Cerebellar nuclear complex (tissue), 1 donor: ENCODE measurements at places on chromosomes 12 and 14.

DNA sequence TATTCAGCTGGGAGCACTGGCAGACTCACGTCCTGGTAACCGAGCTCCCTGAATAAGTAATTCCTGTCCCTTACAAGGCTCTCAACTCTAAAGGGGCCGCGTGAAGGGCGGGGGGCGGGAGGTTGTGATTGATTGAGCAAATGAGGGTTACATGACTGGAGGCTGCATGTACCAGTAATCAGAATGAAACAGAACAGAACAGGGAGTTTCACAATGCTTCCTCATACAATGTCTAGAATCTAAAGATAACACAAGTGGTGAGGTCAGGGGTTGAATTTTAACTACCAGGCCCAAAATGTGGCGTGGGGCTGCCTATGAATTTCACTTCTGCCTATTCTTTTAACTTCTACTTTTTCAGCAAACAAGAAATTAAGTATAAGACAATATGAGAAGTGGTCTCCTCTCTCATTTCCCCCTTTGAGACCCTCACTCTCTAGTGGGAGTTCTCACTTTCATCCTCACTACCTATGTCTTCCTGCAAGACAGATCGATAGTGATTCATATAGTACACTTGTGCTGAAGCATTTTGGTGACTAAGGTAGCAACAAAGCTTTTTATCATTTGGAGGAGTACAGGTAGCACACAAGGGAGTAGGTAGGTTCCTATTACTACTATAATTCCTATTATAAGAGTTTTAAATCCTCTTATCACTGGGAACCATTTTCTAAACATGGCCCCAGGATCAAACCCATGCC is 239.8 kb downstream of the KTN1 start:
- DNase-seq, result no peak

GRCh38 chr12:130955238-130955816 is 1.6 kb downstream of the ADGRD1 start:
- no peak for DNase-seq

- DNase-seq, result no peak
Observed at GRCh38 chr14:61889914-61890351, 127.7 kb downstream of the SNAPC1 start.

GRCh38 chr14:38391334-38391733 is 135.4 kb upstream of the CLEC14A start:
- DNase-seq, result no peak

DNA sequence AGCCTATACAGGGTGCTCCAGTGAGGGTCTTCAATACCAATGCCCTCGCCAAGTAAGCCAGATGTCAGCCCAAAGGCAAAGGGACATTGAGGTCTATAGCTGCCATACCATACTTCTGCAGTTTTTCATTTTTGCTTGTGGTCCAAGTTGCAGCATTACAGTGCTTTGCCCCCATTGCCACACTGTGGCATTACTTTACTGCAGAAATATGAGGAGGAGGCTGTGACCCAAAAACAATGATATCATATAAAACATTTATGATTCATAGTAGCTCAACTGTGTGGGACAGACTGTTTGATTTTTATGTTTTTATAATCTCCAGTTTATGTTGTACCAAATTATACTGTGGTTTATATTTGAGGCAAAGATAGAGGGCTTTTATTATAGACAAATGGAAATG is 64.1 kb downstream of the KIAA0586 start:
- no peak for DNase-seq
